ENCODE measurements at places on chromosomes 3 and 15.

DNA sequence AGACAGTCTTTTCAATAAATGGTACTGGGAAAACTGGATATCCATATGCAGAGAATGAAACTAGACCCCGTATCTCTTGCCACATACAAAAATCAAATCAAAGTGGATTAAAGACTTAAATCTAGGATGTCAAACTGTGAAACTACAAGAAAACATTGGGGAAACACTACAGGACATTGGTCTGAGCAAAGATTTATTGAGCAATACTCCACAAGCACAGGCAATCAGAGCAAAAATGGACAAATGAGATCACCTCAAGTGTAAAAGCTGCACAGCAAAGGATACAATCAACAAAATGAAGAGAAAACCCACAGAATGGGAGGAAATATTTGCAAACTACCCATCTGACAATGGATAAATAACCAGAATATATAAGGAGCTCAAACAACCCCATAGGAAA lies 38.4 kb upstream of the MBNL1 start:
- no peak for DNase-seq

DNA sequence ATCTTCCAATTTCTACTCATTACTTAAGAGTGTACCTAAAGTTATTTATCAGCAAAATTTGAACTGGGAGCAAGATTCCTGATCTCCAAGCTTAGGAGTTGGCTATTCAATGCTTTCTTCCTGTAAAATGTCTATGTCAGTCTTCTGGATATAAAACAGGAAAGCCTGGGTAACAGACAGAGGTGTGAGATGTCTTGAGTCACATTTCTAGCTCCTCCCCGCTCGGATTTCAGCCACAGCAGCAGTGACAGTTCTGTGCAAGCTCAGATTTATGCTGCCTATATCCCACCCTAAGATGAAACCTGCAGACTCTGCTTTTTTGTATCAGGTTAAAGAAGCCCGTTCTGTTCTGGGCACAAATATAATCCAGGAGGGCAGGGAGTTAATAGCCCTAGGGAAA lies 2.1 kb upstream of the ARMC8 start:
- DNase-seq, result no peak

GRCh38 chr3:192812743-192813383 lies 85.5 kb upstream of the FGF12 start:
- no peak for DNase-seq

DNA sequence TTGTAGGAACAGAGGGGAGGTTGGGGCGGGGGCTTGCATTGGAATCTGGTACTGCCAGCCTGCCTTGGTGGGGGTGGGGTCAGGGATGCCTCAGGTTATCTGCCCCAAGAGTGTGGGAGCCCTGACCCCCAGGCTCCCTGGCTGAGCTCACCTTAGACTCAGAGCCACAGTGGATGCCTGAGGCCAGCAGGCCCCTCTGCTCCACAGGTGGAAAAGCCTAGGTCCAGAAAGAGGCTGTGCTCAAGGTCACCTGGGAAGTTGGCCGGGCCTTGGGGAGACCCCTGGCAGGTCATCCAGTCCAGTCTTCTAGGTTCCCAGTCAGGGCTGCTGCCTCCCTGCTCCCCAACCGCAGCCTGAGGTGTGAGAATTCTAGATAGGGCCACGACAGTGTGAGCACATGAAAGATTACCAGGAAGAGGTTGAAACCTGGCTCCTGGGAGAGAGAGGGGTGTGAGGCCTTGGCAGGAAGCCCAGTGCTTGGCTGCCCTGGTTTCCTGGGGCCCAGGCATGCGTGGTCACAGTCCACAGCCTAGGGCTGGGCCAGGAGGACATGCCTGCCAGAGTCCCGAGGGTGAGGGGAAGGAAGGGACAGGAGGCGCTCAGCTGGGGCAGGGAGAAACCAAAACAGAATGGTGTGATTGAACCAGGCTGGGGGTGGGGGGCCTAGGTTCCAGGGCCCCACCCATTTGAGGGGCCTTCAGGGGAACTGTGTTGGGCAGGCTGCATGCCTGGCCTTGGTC lies 4.9 kb downstream of the HDAC11 start:
- DNase-seq, result no peak

DNA sequence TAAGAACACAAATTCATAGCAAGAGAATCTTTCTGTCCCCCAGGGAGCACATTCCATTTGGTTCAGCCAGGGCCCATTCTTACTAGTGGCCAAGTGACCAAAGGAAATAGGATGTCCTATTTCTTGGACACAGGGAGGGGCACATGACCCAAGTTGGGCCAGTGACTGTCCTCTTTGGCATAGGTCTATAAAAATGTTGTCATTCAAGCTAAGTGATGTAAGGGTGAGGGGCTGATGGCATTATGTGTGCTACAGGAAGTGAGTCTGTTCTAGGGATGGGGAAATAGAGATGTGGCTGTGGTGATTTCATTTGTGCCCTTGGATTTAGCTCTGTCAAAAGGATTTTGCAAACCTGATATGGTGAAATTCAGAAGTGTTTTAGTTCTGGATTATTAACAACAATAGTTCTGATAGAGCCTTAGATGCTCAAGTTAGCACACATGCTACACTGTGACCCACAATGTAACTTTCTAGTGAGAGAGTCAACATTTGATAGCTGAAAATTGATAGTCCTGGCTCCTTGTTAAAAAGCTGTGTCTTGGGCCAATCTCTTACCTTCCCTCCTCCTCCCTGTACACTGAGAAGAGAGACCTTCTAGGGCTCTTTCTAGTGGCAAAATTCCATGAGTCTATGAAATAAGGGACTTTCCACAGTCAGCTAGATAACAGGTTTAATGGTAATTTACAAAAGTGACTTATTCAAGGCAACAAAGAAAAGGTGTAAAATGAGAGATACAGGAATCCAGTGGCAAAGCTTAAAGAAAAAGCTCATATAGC lies 117.2 kb downstream of the THRB start:
- no peak for DNase-seq

- DNase-seq, result no peak
Measured at GRCh38 chr15:42184736-42185135, 23.4 kb downstream of the VPS39 start.

GRCh38 chr3:108780235-108780634 lies 23.0 kb upstream of the RETNLB start:
- DNase-seq, result no peak

GRCh38 chr3:39362192-39362591 lies 21.0 kb upstream of the SLC25A38 start:
- no peak for DNase-seq

DNA sequence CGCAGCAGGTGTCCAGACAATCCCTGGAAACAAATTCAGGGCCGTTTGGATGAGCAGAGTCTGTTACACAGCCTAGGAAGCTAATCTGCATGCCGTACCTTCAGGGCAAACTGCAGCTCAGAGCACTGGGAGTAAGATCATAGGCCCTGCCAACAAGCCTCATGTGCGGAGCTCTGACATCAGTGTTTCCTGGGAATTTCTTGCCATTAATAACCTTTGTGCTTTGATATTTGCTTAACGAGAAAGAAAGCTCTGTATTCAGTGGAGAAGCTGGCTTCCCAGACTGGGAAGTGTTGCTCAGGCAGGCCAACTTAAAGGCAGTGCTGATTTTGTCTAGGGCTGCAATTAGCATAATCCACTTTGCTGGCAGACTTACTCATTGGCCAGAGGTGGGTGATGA lies 116.1 kb upstream of the KLHL25 start:
- DNase-seq, result no peak

DNA sequence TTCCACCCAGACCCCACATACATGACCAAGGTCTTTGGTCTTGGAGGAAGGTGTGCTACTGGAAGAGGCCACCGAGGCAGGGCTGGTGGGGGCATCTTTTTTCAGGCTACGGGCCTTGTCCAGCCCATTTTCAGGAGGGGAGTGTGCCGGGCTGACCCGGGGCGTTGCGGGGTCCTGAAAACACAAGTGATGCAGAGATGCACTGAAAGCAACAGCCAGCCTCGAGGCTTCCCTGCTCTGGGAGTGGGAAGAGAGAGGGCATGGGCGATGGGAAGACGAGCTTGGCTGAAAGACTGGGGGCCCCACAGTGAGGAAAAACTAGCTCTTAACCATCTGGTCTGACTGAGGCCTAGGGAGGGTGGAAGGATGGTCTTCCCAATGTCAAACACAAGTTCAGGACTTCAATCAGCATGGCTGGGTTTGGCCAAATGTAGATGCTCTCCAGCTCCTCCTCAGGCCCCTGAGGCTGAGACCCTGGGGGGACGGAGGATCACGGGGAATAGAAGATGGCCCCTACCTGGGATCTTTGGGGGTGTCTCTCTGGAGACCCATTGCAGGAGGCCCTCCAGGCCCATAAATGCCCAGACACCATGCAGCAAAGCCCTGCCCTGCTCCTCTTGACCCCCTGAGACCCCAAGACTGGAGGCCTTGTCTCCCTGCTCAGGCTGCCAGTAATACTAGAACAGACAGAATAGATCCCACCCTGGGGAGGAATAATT lies 38.9 kb downstream of the TLE3 start:
- no peak for DNase-seq

GRCh38 chr3:17047894-17048293 lies 163.1 kb downstream of the PLCL2 start:
- no peak for DNase-seq

DNA sequence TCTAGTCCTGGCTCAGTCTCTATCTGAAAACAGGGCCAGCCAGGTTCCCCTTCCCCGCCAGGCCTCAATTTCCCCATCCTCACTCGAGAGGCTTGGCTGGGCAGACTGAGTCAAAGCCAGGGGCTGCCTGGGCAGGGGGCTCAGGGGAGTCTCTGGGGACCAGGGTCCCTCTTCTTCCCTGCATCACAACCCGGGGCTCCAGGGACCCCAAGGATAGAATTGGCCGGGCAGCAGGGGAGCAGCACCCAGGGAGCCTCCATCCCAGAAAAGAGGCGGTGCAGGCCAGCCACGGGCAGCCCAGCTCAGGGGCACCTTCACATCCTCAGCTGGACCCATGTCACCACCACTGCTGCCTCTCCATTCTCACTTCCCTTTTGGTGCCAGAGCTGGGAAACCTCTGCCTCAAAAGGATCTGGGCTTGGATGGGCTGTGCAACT lies 13.3 kb upstream of the PLXND1 start:
- no peak for DNase-seq

DNA sequence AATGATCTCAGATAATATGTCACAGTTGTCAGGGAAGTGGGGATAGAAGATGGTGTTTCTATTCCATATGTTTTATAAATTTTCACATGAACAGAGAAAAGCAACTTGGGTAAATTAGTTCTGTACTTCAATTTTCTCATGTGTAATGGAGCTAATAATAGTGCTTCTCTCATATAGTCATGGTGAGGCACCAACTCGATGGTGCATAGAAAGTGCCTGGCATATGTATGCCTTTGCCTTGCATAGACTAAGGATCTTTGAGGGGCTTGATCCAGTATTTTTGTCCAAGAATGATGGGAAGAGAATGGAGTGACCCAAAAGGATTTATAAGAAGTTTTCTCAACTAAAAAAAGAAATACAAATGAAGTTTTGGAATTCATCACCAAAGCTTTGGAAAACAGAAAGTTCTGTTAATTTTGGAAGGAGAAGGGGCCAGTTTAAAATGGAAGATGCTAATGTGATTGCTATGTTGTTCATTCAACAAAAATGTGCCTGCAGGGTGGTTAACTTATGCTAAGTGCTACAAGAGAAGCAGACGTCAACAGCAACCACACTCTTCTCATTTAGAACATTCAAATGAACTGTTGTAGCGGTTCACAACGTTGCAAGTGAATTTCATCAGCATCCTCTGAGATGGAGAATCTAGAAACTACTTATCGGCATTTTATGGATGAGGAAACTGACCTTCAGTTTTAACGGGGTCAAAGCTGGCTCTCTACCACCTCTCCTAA lies 86.1 kb downstream of the RTP4 start:
- no peak for DNase-seq

GRCh38 chr3:107956991-107957900 lies 133.6 kb downstream of the CD47 start:
- no peak for DNase-seq

DNA sequence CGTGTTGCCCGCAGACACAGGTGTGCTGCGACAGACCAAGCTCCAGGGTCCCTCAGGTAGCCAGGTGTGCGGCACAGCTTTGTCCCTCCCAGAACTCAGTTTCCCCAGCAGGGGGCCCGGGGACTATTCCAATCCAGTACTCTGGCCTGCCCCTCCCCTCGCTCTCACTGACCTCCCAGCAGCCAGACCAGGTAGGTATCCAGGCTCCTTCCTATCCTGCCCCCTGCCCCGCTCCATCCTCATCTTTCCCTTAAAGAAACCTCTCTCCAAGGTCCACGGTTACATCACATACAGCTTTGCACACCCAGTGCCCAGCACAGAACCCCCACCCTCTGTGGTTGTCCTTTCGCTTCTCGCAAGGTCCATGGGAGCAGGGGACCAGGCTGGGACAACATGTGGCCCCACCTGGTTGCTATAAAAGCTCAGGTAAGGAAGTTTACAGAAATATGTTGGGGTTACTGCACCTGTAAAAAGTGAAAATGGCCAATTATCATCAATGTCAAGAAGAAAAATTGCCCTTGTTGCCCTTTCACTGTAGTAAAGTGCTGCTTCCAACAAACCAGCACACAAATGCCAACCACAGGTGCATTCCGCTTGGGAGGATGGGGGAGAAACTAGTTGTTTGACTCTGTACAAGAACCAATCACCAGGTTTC lies 7.3 kb upstream of the CYP11A1 start:
- no peak for DNase-seq

GRCh38 chr3:108182339-108182738 lies 39.9 kb downstream of the IFT57 start:
- no peak for DNase-seq

DNA sequence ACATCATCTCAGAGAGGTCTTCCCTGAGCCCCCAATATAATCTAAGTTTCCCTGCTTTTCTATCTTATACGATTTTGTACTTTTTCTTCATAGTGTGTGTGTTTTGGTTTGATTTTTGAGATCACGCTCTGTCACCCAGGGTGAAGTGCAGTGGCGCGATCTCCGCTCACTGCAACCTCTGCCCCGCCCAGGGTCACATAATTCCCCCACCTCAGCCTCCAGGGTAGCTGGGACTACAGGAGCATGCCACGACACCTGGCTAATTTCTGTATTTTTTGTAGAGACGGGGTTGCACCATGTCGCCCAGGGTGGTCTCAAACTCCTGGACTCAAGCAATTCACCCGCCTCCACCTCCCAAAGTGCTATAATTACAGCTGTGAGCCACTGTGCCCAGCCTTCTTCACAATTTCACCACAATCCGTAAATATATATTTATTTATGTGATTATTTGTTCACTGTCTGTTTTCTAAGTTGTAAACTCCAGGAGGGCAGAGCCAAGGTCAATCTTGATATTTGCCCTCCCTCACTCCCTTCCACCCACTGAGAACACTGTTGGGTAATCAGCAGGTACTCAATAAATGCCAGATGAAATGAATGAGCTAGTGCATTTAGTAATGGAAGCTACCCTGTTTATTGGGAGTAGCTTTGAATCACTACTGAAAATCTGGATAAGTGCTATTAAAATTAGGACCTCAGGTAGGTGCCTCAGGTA lies 547 bp upstream of the KNSTRN start:
- DNase-seq, result no peak

DNA sequence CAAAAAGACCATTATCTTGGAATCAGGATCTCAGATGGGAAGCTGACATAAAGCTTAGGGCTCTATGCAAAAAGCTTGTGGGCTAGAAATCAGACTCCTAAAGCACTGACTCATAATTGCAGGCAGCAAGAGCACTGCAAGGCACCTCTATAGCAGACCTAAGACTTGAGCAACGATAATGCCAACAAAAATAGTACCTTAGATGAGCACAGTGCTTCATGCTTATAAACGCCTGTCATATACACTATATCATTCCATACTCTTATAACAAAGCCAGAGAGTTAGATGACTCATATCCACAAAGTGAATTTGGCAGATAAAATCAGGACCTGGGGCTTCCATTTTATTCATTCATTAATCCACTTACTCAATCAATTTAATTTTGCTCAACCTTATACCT lies 560.8 kb downstream of the MCTP2 start:
- DNase-seq, result peak; percentile 60

All from AG04450 (cell line).